ENCODE measurements at places on chromosomes 13 and 19.
A peak's percentile ranks its signal among the peaks of the same experiment; 100 is the strongest.

GRCh38 chr19:19059018-19059836 is 4.6 kb upstream of the SLC25A42 start:
- no peak for DNase-seq

GRCh38 chr19:17328517-17329365 is 5.9 kb downstream of the ANO8 start:
- DNase-seq, result peak; percentile 41

DNA sequence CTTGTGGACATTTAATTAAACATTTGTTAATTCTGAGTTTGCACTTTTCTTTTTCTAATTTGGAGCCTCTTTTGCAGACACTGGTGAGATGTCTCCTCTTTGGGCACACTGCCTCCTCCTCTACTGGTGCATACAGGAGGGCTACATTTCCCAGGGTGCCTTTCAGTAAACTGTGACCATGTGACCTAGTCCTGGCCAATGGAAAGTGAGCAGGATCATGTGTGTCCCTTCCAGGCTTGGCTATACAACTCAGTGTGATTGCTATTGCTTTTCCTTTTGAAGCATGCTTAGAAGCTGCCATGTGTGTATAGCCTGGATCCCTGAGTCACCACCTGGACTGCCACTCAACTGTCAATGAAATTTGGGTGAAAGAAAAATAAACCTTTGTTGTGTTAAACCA is 4.5 kb downstream of the IZUMO2 start:
- DNase-seq, result no peak

DNA sequence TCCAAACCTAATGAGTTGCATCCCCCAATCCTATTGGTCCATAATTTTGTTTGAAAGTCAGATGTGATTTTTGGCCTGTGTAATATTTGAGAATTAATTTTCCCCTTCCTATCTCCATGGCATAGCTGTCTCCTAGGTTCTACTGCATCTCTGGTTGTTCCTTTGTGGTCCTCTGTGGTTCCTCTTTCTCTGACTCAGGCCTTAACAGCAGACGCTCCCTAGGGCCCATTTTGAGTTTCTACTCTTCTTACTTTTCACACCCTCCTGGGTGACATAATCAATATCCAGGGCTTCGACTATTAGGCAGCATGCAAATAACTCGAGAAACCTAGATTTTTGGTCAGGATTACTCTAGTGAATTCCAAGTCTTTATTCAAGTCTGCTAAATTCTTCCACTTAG is 160.7 kb downstream of the RFC3 start:
- DNase-seq, result no peak

DNA sequence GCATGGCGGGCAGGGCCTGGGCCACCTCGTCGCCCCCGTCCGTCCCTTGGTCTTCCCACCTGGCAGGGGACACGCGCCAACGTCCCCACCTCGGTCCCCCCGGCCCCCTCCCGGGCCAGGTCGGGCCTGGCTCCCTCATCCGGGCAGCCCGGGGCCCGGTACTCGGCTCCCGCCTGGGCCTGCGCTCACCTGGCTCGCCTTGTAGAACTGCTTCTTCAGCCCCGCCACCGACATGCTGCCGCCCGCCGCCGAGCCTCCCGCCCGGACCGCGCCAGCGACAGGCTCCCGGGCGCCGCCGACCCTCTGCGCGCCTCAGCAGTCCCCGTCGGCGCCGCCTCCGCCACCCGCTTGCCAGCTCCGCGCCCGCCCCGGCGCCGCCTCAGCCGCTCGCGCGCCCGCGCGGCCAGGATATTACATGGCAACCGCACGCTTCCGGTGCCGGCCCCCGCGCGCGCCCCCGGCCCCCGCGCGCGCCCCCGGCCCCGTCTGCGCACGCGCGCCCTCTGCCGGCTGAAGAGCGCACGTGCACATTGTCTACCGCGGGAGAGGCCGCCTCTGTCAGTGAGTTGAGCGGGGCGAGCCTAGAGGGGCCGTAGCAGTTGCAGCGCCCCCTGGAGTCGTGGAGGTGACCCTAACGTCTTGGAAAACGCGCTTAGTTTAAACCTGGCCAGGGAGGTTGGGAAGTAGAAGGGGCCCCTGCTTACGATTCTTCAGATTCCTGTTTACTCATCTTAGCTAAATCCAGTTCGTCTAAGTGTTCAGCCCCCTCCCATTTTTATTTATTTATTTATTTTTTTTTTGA is at the start of gene SH3GL1:
Gene SH3GL1, minus strand, starts transcription at position 413 of the 802 bp plus-strand sequence. Its CDS starts 179 bp downstream, at position 234.
- peak; percentile 91 for DNase-seq

- no peak for DNase-seq
Observed at GRCh38 chr19:44718441-44719261, 19.7 kb downstream of the CEACAM16 start.
